Stimulated activated CD4-positive, alpha-beta T cell treated with anti-CD3 and anti-CD28 coated beads, Interleukin-1b, Interleukin-23, amount 100 ng/mL, for 1 hour (primary cell): ENCODE measurements at places on chromosomes 2 and 18.

GRCh38 chr18:10240973-10241372 lies 213.5 kb upstream of the APCDD1 start:
- no peak for DNase-seq

DNA sequence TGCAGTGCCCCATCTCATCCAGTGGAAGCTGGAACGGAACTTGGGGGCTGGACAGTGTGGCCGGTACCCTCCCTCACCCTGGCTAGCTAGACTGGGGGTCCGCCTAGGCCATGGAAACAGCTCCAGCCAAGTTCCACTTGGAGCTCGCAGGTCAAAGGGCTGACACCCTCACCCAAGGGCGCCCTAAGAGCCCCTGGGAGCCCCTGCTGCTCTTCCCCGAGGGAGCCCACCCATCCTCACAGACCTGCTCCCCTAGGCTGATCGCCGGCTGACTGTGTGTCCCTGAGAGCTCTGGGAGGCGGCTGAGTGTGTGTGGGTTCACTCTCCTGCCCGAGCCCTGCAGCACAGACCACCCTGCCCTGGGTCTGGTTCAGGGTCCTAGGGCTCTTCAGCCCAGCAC lies 118.2 kb upstream of the OTOS start:
- no peak for DNase-seq

DNA sequence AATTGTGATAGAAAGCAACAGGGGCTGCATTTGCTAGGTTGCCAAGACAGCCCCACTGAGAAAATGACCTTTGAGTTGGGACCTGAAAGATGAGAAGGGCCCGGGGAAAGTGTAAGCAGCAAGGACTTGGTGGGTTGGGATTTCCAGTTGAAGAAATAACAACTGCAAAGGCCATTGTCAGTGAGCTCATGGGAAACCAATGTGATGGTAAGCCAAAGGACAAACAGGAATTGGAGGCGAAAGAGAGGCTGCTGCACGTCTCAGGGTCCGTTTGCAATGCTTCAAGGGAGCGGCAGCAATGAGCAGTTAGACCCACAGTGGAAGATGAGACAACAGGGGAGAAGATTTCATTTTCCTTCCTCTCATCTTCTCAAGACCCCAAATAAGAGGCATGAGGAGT lies 51.5 kb upstream of the RGPD4 start:
- DNase-seq, result no peak

GRCh38 chr2:112093216-112093615 lies 38.1 kb downstream of the TMEM87B start:
- DNase-seq, result no peak

GRCh38 chr2:223051693-223052289 lies at the start of gene KCNE4:
Gene KCNE4, plus strand, starts transcription at chr2:223052190. Its CDS starts 641 bp downstream, at chr2:223052831.
- no peak for DNase-seq

GRCh38 chr2:15936277-15937104 lies 3.9 kb upstream of the MYCN start:
- no peak for DNase-seq

- DNase-seq, result no peak
Measured at GRCh38 chr18:65754121-65754520, 3.3 kb downstream of the CDH7 start.

- no peak for DNase-seq
Measured at GRCh38 chr2:74148457-74149246, 940 bp upstream of the BOLA3 start.

- DNase-seq, result no peak
Measured at GRCh38 chr18:39840406-39840805, 2114.6 kb upstream of the PIK3C3 start.

DNA sequence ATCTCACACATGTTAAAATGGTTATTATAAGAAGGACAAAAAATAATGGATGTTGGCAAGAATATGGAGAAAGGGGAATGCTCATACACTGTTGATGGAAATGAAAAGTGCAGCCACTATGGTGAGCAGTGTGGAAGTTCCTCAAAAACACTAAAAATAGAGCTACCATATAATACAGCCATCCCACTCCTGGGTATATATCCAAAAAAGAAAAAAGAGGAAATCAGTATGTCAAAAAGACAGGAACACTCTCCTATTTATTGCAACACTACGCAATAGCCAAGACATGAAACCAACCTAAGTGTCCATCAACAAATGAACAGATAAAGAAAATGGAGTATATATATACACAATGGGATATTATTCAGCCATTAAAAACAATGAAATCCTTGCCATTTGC lies 642.6 kb downstream of the RNF144A start:
- DNase-seq, result no peak

GRCh38 chr18:6414118-6414722 lies 491 bp downstream of the L3MBTL4 start:
- DNase-seq, result no peak

- no peak for DNase-seq
Measured at GRCh38 chr18:26656944-26657536, 108.7 kb upstream of the KCTD1 start.

DNA sequence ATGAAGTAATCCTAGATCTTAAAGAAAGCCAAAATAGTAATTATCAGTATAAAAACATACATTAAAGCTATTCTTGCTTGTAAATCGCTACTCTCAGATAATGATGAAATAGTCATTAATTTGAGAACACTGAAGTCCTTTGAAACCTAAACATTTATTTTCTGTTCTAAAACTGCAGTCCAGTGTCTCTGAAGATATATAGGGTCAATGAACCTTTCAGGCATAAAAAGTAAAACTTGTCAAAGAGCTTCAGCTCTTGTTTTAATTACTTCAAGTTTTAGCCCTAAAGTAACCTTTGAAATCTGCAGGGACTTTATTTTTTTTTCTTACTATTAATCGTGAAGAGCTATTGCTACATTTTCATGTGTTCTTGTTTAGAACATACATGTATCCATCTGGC lies 116.3 kb downstream of the KYNU start:
- DNase-seq, result no peak

DNA sequence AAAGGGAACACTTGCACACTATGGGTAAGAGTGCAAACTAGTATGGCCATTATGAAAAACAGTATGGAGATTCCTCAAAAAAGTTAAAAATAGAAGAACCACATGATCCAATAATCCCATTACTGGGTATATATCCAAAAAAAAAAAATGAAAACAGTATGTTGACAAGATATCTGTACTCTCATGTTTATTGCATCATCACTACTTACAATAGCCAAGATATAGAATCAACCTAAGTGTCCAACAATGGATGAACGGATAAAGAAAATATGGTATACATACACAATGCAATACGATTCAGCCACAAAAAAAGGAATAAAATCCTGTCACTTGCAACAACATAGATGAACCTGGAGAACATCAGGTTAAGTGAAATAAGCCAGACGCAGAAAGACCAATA lies 73.3 kb downstream of the LOXHD1 start:
- DNase-seq, result no peak

GRCh38 chr2:230784795-230785194 lies 72.2 kb downstream of the CAB39 start:
- DNase-seq, result no peak

GRCh38 chr2:142131010-142131669 lies at the start of gene LRP1B:
Gene LRP1B, minus strand, starts transcription at chr2:142131016. Its CDS starts 287 bp downstream, at chr2:142130729.
- DNase-seq, result no peak

DNA sequence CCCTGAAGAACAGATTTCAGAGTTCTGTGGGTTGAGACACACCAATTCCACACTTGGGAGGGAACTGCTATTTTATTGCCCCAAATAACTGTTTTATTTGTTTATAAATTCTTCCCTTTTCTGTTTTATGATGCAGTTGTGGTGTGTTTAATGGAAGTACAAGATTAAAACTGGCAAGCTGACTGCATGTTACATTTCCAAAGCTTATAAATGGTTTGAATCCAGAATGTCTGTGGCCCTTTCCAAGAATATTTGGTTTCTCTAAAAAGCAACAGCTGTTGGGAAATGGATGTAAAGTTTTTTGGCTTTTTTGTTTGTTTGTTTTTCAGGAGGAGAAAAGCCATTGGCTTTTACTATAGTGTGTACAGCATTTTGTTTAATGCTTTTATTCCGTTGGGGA lies 234.5 kb downstream of the MTX2 start:
- no peak for DNase-seq

GRCh38 chr2:169478745-169479256 lies 493 bp upstream of the BBS5 start:
- no peak for DNase-seq

DNA sequence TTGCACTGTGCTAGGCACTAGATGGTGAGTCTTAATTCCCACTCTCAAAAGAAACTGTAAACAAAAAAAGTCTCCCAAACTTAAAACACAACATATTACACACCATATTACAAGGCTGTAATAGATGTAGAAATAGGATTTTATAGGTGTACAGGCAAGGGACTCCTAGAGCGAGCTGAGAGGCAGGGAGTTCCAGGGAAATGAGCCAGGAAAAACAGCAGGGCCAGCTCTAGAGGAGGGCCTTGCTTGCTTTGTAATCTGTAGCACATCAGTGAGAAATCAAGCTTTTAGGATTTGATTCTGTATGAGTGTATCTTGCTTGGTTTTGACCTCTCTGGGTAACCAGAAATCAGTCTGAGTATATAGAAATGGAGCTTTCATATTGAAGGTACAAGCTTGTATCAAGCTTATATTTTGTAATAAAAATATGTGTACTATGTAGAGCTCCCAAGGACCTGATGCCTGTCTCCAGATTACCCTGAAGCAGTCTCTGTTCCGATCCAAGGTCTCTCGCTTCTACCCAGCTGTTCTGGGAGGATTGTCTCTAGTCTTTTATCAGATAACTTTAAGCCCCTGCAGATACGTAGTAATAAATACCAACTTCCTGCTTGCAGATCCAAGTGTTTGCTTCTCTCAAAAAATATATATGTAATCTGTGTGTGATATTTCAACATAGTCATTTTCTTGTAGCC lies 73.0 kb downstream of the MYO1B start:
- DNase-seq, result no peak

DNA sequence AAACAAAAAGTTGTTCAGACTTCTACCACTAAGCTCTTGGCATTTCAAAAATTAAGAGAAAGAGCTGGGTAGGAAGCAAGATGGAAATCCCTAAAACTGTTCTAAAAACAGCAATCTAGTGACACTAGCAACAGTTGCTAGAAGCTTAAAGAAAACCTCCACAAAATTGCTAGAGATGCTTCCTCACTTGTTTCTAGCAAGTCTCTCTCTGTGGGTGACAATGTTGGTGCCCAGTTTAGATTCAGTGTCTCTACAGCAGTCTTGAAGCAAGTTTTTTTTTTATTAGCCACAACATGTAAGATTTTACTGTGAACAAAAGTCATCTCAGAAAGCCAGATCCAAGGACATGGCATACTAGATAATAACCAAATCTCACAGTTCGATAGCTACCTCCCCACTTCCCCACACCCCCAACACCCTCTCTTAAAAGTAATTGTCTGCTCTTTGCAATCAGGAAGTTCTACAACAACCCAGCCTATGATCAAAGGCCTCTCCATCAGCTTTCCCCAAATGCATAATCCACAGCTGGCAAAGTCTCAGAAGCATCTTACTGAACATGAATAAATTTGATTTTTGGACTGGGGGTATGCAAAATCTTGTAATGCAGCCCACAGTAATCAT lies 70.0 kb downstream of the ANKRD44 start:
- no peak for DNase-seq

- no peak for DNase-seq
Measured at GRCh38 chr2:41994233-41994637, 53.6 kb upstream of the PKDCC start.

- DNase-seq, result no peak
Measured at GRCh38 chr2:184945326-184945725, 347.0 kb downstream of the ZNF804A start.
